Memory B cell (primary cell): ENCODE measurements at places on chromosomes 4 and X.

GRCh38 chr4:8770518-8771257 is 101.0 kb downstream of the HMX1 start:
- H3K36me3 ChIP-seq: no peaks in the 10 kb centered on the region
- no peak for DNase-seq
- no peaks in the 10 kb centered on the region for H3K4me1 ChIP-seq
- no peak overlapping the region for H3K4me3 ChIP-seq
- no peaks in the 10 kb centered on the region for H3K27me3 ChIP-seq

DNA sequence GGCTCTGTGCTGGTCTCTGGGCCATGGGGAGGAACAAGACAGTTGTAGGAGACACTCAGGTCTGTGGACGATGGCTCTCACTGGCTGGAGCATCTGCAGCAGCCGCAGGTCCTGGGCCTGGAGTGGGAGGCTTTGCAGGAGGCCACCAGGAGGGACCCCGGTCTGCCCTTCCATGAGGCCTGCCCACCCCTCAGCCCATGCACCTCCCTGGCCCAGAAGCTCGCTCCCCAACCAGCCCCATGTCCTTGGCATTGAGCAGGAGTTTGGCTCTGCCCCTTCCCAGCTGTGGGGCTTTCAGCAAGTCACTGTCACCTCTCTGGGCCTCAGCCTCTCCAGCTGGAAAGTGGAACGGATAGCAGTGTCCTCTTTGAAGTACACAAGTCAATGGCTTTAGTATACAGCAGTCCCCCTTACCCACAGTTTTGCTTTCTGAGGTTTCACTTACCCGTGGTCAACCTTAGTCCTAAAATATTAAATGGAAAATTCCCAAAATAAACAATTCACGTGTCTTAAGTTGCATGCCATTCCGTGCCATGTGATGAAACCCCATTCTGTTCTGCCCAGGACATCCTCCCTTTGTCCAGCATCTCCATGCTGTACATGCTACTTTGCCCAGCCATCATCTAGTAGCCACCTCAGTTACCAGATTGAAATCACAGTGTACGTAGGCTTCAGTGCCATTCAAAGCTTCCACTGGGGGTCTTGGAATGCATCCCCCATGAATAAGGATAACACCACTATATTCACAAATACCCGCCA is 104.0 kb downstream of the CPZ start:
- H3K4me3 ChIP-seq: no peak overlapping the region
- no peak for DNase-seq
- peaks cover 1% of the 10 kb centered on the region for H3K36me3 ChIP-seq
- H3K27me3 ChIP-seq: peaks cover 7% of the 10 kb centered on the region
- H3K4me1 ChIP-seq: no peaks in the 10 kb centered on the region
- no peak overlapping the region for H3K27ac ChIP-seq

GRCh38 chr4:138734746-138735145 is 280.8 kb upstream of the NOCT start:
- no peaks in the 10 kb centered on the region for H3K27me3 ChIP-seq
- H3K4me1 ChIP-seq: no peaks in the 10 kb centered on the region
- no peaks in the 10 kb centered on the region for H3K36me3 ChIP-seq

- DNase-seq: no peak
- no peaks in the 10 kb centered on the region for H3K4me1 ChIP-seq
- no peak overlapping the region for H3K27ac ChIP-seq
- peaks cover 2% of the 10 kb centered on the region for H3K36me3 ChIP-seq
- H3K27me3 ChIP-seq: peaks cover 21% of the 10 kb centered on the region
These were observed 11.5 kb downstream of the CPLX1 start for GRCh38 chr4:814312-814850.

DNA sequence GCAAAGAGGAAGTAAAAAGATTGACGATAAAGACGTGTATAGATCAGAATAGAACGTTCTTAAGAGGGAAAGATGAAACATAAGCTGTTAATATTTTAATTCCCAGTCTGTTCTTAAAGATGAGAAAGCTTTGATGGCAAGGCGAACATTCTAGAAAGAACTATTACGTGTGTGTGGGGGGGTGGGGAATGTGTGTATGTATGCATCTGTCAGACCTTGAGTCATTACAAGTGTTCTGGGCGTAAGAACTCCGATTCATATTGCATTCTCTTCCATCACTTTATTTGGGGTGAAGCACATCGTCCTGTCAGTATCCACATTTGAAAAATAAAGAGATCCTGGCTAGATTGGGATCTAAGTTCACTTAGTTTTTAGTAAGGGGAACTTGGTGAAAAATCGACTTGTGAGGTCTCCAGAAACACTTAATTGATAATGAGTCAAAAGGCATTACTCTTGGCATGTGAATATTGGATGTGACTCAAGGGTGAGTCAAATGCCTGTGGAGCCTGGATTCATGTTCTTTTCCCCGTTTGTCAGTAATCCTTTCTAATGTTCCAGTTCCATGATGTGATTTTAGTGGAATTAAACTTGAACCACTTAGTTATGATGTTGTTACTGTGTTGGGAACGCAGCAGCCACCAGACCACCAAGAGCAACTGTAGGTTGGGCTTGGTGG is 3.1 kb downstream of the SMS start:
- DNase-seq: no peak
- no peaks in the 10 kb centered on the region for H3K27me3 ChIP-seq
- no peaks in the 10 kb centered on the region for H3K36me3 ChIP-seq
- H3K27ac ChIP-seq: peak overlapping the region; percentile 1
